MV-4-11 (cell line): ENCODE measurements at places on chromosomes 11 and 22.

- DNase-seq, result no peak
These were observed 24.3 kb upstream of the ADSL start for GRCh38 chr22:40322021-40322420.

DNA sequence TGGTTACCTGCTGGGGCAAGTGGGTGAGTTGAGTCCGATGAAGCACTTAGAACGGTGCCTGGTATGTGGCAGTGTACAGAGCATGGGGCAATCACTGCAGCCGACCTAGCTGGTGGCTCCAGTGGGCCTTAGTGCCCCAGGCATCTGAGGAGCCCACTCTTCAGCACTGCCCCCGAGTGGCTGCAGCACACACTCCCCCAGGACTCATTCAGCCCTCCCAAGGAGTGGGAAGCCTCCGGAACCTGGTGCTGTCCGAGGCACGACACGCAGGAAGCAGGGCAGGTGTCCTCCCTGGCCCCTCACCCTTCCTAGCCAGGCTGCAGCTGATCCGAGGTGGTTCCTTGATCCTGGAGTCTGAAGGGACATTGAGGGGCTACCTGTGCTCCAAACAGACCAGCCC lies 42.4 kb upstream of the PRODH start:
- DNase-seq, result no peak

DNA sequence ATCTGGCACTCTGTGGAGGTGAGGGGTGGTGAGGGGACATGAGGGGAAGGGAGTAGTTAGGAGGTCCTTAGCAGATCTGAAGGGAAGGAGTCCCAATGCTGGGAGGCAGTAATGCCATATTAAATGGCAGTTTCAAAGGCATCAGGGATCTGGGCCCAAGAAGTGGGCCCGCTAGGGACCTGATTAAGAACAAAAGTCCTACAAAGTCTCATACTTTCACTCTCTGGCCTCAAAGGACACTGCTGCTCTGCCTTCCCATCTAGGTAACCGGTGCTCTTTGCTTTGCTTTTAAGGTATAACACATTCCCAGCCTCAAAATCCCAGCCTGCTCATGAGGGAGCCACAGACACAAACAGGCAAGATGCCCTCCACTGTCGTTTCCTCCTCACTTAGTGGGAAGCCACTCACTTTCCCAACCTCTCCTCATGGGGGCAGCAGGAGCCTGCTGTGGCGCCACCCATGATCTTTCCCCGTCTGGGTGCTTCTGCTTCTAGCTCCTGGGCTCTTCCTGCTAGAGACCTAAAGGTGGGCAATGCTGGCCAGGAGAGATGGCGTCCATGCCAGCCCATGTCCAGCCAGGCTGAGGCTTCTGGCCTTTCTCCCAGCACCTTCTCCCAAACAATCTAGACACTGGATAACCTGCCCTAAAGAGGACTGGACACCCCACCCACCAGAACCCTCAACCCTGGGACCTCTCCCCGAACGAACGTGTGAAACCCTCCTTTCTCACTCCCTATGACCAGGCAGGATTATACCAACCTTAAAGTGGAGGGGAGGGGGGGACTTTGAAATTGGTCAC lies 68.3 kb downstream of the PLEKHA7 start:
- peak; percentile 48 for DNase-seq

GRCh38 chr22:25386538-25386884 lies 167.1 kb downstream of the CRYBB2 start:
- DNase-seq, result no peak

DNA sequence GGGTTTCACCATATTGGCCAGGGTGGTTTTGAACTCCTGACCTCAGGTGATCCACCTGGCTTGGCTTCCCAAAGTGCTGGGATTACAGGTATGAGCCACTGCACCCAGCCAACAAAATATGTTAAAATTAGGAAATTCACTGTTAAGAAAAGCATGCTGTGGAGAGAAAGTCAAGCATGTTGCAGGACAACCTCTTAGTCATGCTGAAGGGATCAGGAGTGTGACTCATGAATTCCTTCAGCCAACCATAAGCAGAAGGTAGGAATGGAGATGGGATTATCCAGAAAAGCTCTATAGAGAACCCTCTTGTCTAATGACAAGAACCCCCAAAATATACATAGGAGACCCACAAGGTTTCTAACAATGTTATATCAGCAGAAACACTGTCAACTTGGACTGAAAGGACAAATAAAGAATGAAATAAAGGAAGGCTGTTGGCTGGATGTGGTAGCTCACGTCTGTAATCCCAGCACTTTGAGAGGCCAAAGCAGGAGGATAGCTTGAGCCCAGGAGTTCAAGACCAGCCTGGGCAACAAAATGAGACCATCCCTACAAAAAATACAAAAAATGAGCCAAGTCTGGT lies 16.0 kb downstream of the MRTFA start:
- peak; percentile 59 for DNase-seq

GRCh38 chr11:11155962-11156815 lies 196.9 kb downstream of the CSNK2A3 start:
- DNase-seq, result no peak

DNA sequence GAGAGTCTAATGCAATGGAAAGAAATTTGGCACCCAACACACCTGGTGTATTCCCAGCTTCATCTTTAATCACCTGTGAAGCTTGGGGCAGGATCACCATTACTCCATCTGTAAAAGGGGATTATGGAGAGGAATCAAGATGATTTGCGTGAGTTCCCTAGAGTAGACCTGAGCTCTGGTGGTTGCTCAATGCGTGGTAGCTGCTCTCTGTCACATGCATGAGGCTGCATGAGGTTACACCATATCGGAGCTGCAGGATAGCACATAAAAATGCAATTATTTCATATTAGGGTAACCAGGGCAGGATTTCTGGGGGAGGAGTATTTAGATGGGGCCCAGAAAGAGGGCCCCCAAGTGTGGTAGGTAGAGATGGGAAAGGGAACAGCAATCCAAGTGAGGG lies 35.3 kb upstream of the CLMP start:
- DNase-seq, result no peak

- DNase-seq, result no peak
These were observed 411 bp downstream of the PPP6R2 start for GRCh38 chr22:50343541-50343935.

DNA sequence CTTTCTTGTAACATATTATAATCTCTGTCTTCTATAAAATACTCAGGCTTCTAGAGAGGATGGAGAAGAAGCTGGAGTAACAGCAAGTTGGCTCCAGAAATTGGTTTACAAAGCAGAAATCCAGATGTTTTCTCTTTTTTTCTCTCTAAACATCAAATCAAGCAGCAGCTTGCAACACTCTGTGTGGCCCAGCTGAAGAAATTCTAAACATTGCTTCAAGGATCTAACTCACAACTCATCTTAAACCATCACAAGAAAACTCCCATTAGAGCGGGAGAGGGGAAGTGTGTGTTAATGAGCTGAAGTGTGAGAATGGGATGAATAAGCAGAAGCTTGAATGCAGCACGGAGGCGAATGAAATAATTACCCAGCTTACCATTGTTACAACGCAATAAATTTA lies 146.5 kb downstream of the OPCML start:
- no peak for DNase-seq

GRCh38 chr11:111153194-111153593 lies 92.3 kb upstream of the POU2AF2 start:
- DNase-seq, result no peak

GRCh38 chr11:63250162-63251050 lies 7.0 kb upstream of the SLC22A25 start:
- no peak for DNase-seq

GRCh38 chr11:14645985-14646900 lies 2.6 kb downstream of the PDE3B start:
- peak; percentile 70 for DNase-seq

- no peak for DNase-seq
These were observed 35.1 kb downstream of the TMEM135 start for GRCh38 chr11:87072787-87073186.

- DNase-seq, result no peak
These were observed 81.6 kb upstream of the EIF3D start for GRCh38 chr22:36610567-36610966.

- DNase-seq, result no peak
These were observed 76.3 kb downstream of the FAT3 start for GRCh38 chr11:92300876-92301275.

GRCh38 chr11:76666408-76666807 lies 4.1 kb downstream of the LRRC32 start:
- DNase-seq, result no peak

- DNase-seq, result no peak
These were observed 526.6 kb upstream of the CADM1 start for GRCh38 chr11:116030697-116031331.

DNA sequence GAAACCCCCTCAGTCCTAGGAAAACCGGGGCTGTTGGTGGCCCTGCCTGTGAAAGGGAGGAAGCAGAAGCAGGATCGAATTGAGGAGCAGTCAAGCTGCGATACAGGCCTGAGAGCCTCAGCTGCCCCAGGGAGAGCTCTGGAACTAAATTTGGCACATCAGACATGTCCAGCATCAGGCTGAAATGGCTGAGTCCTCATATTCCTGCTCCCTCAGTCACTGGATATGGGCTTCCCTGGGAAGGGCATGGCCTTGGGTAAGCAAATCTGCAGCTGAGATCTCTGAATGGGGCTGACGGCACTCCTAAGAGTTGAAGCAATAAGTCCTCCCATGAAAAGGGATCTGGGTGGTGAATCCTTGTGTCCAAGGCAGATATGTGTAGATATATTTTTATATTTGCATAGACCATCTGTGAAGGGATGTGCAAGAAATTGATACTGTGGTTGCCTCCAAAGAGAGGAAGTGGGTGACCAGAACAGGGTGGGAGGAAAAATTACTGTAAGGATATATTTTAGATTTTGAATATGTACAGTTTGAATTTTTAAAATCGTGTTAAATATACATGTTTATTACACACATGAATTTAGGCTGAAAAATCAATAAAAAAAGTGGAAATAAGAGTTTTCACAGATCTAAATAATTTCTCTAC lies 45.5 kb downstream of the APIP start:
- peak; percentile 48 for DNase-seq

DNA sequence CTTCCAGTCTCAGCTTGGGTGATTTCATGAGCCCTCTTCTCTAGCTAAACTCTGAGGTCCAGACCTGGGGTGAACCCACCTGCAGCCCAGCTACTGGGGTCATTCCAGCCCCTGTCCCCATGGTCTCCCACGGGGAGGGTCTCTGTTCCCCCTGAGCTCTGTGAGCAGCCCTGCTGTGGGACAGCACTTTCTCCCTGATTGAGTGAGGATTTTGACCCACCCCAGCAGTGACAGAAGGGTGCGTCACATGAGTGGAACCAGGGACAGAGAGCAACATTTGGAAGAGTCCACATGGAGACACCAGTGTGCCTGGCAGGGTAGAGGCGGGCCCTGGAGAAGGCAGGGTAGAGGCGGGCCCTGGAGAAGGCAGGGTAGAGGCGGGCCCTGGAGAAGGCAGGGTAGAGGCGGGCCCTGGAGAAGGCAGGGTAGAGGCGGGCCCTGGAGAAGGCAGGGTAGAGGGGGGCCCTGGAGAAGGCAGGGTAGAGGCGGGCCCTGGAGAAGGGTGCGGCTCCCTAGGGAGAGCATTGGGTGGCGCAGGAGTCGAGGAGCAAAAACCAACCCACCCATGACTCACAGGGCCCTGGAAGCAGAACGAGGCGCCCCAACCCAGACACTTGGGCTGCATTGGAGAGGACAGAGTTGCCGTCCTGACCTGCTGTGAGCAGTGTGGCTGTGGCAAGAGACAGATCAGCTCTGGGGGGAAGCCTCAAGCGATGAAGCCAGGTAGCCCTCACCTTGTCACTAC lies 227.7 kb upstream of the B3GAT1 start:
- peak; percentile 38 for DNase-seq

GRCh38 chr11:94089341-94089740 lies 39.3 kb upstream of the PANX1 start:
- no peak for DNase-seq

DNA sequence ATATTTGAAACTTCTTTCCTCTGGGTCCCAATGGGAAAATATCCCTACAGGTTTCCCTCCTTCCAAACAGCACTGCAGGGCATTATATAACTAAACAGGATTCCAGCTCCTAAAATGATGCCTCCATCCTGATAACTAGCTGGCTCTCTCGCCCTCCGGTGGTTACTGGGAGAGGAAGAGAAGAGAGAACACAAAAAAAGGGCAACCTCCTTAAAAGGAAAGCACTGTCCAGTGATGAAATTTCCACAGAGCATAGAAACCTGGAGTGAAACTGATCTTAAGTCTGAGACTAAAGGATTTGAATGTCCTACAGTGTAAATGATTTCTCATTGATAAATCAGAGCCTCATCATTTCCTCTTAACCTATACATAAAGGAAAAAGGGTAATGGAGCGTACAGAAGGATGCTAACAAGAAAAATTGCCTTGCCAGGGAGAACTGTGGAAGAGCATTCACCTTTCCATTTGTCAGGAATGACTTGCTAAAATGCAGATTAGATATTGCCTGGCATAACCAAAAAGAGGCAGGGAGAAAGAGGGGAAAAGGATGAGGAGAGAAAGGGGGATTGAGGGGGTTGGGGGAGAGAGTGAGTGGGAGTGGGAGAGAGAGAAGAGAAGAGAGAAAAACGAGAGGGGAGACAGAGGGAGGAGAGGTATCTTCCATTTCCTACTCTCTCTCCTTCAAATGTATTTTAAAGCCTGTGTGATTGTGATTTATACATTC lies 121.3 kb downstream of the APOL5 start:
- peak; percentile 16 for DNase-seq

GRCh38 chr11:70570693-70571395 lies 172.5 kb downstream of the CTTN start:
- DNase-seq, result no peak

- peak; percentile 77 for DNase-seq
These were observed 558.6 kb downstream of the NTM start for GRCh38 chr11:131928992-131929391.

DNA sequence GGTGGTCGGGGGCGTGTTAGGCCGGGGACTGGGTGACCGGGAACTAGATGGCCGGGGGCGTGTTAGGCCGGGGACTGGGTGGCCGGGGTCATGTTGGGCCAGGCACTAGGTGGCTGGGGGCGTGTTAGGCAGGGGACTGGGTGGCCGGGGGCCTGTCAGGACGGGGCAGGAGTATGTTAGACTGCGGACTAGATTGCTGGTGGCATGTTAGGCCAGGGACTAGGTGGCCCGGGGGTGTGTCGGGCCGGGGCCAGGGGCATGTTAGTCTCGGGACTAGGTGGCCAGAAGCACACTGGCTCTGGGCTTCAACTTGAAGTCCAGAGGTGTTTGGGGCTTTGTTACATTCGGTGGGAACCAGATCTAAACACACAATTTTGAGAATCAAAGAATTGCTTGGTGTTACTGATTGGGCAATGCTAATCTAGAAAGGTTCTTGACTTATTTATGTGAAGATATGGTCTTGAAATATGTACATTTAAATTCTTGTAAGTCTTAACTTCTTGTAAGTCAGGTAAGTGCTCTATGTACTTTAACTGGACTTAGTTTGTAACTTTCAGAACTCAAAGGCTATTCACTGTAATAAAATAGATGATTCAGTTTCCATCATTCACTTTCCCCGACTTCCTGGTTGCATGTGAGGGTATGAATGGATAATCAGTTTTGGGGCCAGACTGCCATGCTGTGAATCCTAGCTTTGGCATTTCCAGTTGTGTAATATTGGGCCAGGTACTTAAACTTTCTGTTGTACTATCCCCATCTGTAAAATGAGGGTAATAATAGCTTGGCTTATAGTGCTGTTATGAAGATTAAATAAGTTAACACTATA lies 1.1 kb downstream of the EXT2 start:
- no peak for DNase-seq

GRCh38 chr22:46622081-46622521 lies 1.9 kb downstream of the GRAMD4 start:
- peak; percentile 75 for DNase-seq

GRCh38 chr11:9214765-9215164 lies 50.4 kb downstream of the DENND5A start:
- DNase-seq, result no peak
